ENCODE measurements at places on chromosomes 5 and 9.

DNA sequence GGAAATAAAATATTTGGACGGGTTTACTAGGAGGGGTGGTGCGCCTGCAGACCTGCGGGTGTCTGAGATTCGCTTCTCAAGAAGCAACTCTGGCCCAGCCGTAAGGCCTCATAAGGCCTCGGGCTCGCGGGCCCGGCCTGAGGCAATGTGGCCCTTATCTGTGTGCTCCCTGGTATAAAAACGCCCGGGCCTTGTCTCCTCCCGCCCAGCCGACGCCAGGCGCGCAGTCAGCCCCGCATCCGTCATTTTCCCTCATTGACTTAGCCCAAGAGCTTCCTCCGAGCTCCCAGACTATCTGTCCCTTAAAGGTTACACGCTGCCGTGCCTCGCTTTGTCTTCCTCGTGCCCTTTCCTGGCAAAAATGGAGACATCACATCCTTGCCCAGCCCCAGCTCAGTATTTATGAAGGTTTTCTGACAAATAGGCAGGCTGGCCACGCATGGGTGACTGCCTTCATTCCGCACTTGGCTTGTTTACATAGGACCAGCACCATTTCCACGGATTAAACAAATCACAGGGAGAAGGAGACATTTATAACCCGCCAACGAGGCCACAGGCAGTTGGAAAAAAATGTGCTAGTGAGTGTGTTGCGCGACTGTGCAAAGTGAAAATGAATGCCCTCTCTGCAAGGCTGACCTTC, 74.5 kb upstream of the TBCA start:
- no peak for DNase-seq

DNA sequence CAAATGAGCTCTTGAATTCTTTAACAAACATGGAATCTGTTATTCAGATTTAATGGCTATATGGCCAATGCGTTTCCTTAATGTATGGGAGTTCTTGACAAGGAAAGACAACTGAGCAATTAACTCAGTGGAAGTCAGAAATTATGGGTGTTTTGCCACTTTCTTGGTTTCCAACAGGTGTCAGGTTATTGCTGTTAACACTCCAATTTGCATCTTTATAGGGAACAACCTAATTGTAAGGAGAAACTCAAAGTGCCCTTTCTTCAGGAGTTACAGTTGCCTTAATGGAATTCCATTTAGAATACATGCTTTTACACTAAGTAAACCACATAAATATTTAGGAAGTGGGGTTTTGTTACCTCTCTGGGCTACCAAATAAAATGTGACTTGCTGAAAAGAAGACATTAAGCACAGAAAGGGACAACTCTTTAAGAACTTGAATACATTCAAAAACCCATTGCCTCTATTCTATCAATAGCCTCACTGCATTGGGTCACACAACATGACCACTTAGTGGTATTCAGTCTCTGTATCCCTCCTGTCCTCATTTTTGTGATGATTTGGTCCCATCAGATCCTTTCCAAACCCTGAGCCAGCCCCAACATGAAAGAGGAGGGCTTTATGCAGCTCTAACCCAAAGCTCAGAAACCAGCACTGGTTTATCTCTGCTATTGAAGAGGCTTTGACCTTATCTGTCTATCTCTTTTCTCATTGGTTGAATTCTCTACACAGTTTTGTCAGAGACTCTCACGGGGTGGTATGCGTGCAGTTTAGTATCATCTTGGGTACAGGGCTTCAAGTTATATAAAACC, 118.7 kb downstream of the EDIL3 start:
- DNase-seq = no peak

DNA sequence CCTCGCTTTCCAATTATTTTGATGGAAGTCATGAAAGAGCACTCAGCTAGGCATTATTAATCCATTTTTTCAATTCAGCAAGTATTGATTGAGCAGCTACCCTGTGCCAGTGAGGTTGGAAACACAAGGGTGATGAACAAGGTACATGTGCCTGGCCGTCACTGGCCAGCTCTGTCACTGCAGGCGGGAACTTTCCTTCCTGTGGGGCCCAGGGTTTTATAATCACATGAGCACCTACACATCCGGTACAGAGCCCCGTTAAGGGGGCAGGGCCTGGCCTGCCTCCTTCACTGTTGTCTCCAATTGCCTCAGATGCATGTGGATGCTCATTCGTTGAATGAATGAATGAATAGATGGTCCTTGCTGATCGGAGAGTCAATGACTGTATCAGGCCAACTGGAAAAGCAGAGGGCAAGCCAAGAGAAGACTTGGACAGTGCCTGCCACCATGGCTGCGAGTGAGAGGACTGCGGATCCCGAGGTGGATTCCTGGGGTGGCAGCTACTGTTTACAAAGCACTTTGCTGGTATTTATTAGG, 55.9 kb upstream of the KCNMB1 start:
- DNase-seq = no peak

DNA sequence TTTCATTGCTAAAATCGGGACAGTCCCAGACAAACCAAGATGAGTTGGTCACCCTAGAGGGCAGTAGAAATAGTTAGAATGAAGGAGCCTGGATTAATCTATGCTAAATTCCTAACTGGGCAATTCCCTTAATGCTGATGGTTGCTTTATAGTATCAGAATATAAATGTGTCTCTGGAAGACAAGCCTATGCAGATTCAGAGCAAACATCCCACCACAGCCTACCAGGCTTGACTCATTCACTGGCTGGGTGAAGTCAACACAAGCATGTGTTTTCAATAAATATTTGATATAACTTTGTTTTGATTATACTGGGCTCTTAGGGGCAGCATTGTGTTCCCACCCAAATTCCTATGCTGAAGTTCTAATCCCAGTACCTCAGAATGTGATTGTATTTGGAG, 79.3 kb downstream of the RMI1 start:
- no peak for DNase-seq

GRCh38 chr5:149665416-149666175, 64.5 kb upstream of the PPARGC1B start:
- no peak for DNase-seq

DNA sequence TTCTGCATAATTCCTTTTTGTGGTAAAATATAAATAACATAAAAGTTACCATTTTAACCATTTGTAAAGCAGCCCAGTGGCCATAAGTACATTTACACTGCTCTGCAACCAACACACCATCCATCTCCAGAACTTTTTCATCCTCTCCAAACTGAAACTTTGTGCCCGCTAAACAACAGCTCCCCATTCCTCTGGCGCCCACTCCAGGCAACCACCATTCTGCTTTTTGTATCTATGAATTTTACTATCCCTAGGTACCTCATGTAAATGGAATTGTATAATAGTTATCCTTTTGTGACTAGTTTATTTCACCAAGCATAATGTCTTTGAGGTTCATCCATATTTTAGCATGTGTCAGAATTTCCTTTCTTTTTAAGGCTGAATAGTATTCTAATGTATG, 141.1 kb downstream of the DMXL1 start:
- no peak for DNase-seq

- no peak for DNase-seq
Measured at GRCh38 chr5:170366276-170366675, 22.9 kb downstream of the KCNMB1 start.

- DNase-seq = no peak
Measured at GRCh38 chr5:82684165-82684564, 393.0 kb downstream of the TMEM167A start.

DNA sequence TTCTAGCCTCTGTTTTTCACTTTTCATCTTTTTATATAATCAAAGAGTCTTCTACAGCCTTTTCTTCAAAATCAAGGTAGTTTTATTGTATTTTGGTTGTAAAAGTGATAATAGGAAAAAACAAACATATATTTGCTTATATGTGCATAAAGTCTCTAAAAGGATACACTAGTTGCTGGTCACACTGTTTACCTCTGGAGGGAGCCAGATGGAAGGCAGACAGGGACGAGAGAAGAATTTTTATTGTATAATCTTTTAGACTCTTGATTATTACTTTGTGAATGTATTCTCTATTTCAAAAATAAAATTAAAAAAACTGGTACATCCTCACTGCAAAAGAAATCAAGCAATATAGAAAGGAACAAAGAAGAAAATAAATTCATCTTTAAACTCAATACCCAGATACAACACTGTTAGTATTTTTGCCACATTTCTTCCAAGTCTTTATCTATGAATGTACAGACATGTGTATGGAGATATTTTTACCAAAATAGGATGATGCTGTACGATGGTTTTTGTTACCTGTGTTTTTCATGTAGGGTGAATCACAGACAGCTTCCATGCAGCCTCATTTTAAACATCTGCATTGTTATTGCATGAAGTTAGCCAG, 6.1 kb upstream of the RNF183 start:
- DNase-seq = peak; percentile 13

DNA sequence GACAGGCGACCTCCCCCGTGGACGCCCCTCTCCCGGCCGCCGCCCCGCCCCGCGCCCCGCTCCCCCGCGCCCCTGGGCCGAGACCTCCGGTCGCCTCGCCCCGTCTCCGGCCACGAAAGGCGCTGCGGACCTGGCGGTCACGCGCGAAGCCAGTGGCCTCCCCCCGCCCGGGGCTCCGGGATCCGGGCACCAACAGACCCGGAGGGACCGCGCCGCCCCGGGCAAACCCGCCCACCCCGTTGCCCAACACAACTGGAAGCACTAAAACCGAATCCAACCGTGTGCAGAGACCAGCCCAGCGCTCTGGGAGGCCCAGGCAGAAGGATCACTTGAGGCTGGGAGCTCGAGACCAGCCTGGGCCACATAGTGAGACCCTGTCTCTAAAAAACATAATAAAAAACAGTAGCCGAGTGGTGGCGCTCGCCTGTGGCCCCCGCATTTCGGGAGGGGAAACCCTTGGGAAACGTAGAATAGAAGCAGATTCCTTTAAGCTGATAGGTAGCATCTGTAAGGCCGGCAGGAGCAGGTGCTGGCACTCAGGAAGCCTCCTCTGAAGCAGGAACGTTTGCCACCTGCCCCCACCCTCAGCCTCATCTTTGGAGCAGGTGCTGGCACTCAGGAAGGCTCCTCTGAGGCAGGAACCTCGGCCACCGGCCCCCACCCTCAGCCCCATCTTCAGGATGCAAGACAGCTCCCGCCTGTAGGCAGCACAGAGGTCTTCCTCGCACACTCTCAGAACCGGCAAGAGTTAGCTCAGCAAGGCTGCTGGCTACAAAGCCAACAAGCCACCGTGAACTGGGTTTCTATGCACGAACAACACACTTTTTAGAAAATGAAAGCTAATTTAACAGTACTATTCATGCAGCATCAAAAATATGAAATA, 4.6 kb upstream of the SLC9A3 start:
- DNase-seq = no peak

- DNase-seq = no peak
Measured at GRCh38 chr5:154767576-154767975, 12.4 kb downstream of the LARP1 start.

- DNase-seq = no peak
Measured at GRCh38 chr5:158538506-158539074, 561.1 kb downstream of the EBF1 start.

- no peak for DNase-seq
Measured at GRCh38 chr5:71932655-71933338, 174.5 kb upstream of the MAP1B start.

DNA sequence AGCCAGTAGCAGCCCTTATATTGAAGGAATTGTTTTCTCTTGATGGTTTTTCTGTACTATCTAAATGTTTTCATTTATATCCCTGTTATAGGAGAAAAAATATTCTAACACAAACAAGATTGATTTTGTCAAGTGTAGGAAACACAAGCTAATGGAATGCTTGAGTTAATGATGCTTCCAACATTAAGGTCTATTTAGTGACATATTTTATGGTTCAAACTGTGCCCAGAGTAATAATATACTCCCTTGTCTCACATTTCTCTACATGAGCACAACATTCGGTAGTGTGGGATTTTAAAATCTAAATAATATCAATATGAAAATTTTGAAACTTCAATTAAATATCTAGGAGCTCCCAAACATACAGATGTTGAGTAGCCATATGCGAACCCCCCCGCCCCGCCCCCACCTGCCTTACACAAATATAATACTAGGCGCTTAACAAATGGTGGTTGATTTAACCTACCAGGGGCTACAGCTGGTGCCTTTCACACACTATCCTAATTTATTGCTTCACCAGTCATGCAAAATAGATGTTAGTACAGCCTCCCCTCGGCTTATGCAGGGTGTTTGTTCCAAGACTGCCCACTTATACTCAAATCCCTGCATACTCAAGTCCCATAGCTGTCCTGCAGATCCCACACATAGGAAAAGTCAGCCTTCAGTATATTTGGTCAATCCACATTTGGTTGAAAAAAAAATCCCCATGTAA, 124.1 kb upstream of the ACO1 start:
- no peak for DNase-seq

GRCh38 chr9:75866273-75866871, 24.1 kb upstream of the PCSK5 start:
- DNase-seq = peak; percentile 3

GRCh38 chr5:52983731-52984636, 5.2 kb upstream of the ITGA2 start:
- no peak for DNase-seq

DNA sequence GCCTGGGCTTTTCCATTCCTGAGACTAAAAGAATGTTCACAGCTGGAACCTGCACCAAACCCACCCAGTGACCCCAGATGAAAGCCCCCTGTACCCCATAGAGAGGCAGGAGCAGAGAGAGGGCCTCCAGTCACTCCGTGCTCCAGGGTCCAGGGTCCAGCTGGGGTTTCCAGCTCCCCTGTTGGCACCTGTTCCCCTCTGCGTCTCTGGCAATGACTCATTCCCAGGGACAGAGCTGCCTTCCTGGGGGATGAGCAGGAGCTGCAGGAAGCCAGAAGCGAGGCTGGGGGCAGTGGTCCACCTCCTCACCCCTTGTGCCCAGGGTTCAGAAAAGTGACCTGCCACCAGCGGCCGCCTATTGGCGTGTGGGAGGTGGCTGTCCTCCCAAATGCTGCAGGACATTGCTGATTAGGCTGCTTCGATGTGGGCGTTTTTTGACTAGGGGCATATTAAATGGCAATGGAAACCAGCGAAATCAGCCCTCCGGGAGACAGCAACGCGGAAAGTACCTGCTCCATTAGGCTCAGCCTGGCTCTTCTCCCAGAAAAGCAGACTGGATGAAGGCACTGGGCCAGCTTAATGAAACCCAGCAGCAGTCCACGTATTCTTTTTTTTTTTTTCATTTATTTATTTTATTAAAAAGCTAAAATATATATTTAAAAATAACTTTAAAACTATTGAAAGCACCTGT, 97.4 kb downstream of the DAP start:
- no peak for DNase-seq

DNA sequence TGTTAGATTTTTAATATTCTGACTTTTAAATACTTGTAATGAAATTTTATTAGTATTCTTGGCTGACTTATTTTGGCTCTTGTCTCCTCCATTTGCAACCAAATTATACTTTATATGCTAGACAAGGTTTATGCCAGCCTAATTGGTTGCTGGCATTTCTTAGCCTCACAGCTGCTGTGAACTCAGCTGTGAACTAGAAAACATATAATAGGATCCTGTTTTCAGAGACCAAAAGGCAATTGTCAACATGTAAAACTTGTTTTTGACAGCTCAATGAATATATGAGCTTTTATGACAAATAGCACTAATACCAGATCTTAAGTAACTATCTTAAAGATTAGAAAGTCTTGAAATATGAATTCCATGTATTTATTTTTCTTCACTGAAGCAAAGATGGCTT, 25.9 kb downstream of the KIF2A start:
- DNase-seq = no peak

All from activated CD4-positive, alpha-beta T cell treated with anti-CD3 and anti-CD28 coated beads for 4 hours (primary cell).